Activated T-helper 1 cell treated with Interleukin-2 at 50 U/mL for 16 hours (primary cell): ENCODE measurements at places on chromosomes 3 and 15.
A peak's percentile ranks its signal among the peaks of the same experiment; 100 is the strongest.

DNA sequence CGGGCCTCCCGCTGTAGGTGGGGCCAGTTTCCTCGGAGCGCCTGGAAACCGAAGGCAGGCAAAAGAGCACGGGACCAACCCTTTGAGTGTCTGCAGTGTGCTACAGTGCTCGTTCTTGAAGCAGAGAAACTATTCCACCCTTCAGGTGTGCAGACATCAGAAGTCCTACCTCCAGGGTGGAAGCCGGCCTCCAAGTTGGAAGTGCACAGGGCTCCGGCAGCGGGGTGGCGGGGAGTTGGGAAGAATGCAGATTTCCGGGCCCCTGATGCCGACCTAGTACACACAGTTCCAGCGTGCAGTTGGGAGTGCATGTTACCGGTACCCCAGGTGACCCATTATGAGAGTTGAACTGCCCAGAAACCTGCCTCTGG lies 3.0 kb downstream of the KLF13 start:
- no peak for DNase-seq

DNA sequence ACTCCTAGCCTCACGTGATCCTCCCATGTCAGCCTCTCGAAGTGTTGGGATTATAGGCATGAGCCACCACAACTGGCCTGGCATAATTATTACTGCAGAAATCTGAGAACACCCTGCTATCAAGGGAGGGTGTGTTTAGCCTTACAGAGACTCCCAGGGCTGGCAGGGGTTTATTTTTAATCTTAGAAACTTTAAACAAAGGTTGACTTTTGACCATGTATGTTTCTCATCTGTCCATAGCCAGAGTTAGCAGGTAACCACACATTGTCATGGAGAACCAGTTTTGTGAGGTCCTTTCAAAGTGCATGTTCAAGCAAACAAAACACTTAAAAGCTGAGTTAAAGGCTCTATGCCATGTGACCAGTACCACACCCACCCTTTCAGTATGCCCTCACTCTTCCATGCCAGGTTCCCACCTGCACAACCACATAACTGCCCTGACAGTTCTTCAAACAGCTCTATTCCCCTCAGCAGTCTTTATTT lies 11.1 kb downstream of the SIAH2 start:
- DNase-seq: no peak

DNA sequence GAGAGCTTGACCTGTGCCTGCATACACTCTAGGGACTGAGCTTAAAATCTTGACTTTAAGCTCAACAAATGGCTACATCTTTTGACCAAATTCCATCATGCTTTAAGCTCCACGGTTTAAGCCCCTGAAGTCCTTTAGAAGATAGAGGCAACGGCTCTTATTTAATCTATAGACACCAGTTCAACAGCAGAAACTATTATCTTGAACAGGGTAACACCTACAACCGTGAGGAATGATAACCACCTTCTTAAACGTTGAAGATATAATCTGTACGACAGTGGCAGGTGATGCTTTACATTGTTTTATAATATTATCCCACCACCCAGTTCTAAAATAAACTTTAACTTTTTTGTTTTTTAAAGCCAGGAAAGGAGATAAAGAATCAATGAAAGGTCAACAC lies 1007.8 kb downstream of the FHIT start:
- DNase-seq: no peak

- DNase-seq: no peak
Measured at GRCh38 chr3:56295161-56295560, 173.1 kb downstream of the ERC2 start.

- DNase-seq: no peak
Measured at GRCh38 chr15:74893627-74894026, 3.8 kb downstream of the MPI start.

DNA sequence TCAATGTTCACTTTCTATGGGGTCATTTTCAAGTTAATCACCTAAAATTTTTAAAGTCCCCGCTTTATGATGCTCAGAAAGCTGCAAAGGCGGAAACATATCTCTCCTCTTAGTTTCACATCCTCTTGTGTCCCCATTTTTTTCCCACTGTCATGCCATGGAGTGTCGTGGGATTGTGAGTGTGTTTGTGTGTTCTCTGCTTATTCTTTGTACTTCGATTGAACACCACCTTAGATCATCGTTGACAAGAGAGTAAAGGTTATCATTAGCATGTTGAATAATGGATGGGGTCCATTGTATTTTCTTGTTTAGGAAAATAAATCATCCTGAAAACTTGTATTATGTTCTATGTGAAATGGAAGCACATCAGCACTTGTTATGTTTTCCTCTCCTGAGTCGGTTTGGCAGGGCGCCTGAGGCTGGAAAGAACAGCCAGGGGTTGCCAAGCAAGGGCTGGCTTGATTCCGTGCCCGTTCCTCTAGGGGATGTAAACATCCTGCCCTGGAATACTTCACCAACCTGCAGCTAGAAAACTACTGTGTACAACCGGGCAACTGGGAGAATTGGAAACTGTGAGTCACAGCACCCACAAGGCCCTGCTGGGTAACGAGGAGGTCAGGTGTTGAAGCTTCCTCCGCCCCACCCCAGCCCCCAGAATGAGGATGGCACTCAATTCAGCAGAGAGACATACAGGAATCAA lies 67.2 kb downstream of the EIF4E3 start:
- DNase-seq: no peak

- no peak for DNase-seq
Measured at GRCh38 chr3:25500706-25501210, 72.7 kb downstream of the RARB start.

DNA sequence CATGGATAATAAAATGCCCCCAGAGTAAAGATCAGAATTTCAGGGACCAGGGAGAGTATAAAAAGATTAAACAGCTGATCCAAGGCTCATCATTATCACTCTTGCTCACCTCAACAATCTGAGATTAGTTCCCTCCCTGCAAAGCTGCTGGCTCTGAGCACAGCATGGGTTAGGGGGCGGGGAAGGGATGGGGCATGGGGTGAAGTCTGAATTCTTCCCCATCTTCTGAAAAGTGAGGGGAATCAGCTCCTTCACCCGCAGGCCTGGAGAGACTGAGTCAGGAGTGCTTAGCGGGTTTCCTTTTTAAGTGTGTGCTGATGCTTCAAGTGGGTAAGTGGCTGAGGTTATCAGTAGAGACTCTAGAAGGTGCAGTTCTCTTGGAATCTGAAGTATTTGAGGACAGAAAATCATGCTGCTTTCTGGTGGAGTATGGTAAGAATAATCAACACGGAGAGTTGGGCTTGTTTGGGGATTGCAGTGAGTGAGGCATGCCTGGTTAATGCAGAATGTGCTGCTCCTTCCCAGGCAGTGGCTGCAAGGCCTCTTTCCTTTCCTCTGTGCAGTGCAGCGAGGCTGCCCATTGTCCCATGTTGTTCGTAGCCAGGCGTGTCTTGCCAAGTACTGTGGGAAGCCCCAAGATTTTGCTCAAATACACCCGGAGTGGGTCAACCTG lies 59.2 kb upstream of the TRAK1 start:
- DNase-seq: no peak

GRCh38 chr3:139225548-139225947 lies 118.3 kb upstream of the MRPS22 start:
- no peak for DNase-seq

DNA sequence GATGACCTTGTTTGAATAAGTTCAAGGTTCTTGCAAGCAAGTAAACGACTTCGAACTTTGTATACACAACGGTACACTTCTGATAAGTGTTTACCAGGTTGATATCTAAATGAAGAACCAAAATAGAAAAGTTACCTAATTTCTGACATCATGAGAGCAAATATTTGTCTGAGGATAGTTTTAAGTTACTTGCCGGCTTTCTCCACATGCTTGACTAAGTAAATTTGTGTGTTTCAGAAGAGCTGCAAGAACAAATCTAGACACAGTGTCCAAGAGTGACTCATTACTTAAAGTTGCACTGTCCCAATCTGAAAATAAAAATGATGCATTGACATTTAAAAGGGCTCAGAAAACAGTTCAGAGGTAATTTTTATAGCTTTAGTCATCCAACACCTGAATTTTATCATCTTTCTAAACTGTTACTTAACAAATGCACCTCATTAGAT lies 115.1 kb downstream of the HERC1 start:
- no peak for DNase-seq

DNA sequence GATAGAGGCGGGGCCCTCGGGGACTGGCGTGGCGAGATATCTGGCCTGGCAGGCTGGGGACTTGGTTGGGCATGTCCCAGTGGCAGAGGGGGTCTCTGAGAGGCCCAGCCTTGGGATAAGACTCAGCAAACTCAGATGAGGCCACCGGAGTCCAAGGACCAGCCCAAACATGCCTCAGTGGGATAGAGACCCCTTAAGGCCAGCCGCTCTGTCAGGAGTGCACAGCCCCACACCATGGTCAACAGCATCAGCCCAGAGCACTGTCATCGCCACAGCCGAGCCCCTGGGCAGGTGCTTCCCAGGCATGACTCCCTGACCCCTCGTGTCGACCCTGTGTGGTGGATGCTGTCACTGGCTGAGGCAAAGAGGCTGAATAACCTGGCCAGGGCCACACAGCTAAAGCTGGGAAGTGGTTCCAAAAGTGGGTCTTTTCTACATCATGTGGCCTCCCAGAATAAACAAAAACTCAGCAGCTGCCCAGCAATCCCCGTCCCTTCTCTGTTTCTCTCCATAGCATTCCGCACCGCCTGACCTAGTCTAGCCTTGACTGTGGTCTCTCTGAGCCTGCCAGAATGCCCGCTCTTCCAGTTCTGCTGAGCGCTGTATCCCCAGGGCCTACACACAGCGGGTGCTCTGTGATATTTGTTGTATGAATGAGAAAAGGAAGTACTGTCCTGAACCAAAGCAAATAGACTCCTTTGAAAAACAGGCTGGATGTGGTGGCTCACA lies 15.1 kb downstream of the CTSH start:
- DNase-seq: no peak

- no peak for DNase-seq
Measured at GRCh38 chr3:60055765-60056164, 1005.9 kb upstream of the CFAP20DC start.

DNA sequence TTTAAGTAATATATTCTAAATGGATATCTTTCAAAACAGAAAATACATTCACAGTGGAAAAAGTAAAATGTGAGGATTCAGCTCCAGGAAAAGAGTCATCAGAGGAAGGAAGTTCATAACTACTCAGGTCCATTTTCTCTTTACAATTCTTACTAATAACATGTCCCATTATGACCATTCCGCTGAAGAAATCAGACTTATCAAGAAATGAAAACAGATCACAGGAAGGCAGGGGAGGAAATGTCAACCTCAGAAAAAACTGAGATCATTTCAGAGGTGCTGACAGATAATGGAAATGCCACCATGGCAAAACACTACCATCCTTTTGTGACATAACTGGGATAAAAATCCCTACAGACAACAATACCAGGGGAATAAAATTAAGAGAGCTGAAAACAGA lies 139.5 kb downstream of the MAGI1 start:
- DNase-seq: no peak

GRCh38 chr3:149806171-149806778 lies 6.7 kb upstream of the RNF13 start:
- no peak for DNase-seq

GRCh38 chr3:139518306-139518705 lies 21.2 kb downstream of the RBP1 start:
- DNase-seq: no peak

GRCh38 chr3:151395806-151396205 lies 11.3 kb upstream of the P2RY12 start:
- DNase-seq: no peak

DNA sequence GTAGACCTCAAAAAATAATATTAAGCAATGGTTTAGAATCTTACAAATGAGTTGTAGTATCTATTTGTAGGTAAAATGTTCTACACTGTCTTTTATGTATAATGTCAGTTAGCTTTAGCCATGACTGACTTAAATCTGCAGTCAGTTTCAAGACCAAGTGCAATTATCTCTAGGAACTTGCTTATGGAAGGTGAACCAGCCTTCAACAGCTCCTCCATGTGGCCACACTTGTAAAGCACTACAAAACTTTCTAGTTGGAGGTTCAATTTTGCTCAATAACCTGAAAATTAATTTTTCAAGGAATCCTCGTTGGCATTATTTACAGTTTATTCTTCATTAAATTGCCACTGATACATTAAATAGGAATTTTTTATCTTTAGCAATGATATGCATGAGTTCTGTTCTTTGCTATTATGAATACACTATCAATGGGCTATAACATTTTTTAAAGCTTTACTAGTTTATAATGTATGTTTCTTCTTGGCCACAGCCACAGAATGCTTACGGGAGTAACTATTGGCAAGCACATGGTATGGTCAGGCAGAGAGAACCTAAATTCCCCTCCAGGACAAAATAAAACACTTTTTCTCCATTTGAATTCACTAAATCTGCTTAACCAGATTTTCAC lies 315.3 kb upstream of the UBE2E2 start:
- DNase-seq: no peak

- DNase-seq: no peak
Measured at GRCh38 chr15:68186671-68187397, 18.3 kb downstream of the CALML4 start.

DNA sequence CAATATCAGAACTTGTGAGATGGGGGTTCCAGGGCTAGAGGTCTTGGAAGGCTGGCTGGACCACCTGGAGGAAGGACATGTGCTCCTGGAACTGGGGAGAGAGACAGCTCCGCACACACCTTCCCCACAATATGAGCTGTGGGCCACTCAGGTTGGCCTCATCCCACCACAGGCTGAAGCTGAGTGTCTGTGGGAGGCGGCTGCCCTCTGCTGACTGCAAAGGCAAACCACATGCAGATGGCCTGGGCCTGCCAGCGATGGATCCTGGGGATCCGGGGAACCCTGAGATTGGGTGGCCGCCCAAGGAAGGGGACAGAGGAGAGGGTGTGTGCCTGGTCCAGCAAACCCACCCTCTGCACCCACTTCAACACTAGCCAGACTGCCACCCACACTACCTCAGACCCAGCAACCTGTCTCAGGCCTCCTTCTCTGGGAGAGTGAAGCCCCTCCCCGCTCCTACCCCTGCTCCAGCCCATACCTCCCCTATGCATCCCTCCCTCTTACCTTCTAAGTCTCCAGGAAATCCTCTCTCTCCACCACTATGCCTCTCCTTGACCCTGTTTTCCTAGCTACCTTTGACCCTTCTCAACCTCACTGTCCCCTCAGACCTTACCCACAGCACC lies 44.8 kb downstream of the CYP11A1 start:
- DNase-seq: peak; percentile 31

- DNase-seq: no peak
Measured at GRCh38 chr3:181264486-181264885, 274.9 kb upstream of the DNAJC19 start.
